B cell (primary cell): ENCODE measurements at places on chromosomes 11 and 22.

DNA sequence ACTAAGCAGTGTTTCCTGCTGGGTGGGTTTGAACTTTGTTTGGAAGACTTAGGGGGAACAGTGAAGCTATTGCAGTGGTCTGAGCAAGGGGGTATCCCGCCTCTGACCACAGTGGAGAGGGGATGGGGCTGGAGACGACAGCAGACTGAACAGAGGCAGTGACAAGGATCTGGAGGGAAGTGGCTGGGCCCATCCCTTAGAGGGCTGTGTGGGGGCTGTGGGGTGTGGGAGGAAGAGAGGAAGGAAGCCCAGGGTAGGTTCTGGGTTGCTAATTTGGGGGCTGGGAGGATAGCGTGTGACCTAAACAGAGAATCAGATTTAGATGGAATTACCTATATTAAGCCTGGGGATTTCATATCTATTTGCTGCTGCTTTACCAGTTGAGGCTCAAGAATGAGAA is 70.7 kb downstream of the BMAL1 start:
- no peak for DNase-seq

DNA sequence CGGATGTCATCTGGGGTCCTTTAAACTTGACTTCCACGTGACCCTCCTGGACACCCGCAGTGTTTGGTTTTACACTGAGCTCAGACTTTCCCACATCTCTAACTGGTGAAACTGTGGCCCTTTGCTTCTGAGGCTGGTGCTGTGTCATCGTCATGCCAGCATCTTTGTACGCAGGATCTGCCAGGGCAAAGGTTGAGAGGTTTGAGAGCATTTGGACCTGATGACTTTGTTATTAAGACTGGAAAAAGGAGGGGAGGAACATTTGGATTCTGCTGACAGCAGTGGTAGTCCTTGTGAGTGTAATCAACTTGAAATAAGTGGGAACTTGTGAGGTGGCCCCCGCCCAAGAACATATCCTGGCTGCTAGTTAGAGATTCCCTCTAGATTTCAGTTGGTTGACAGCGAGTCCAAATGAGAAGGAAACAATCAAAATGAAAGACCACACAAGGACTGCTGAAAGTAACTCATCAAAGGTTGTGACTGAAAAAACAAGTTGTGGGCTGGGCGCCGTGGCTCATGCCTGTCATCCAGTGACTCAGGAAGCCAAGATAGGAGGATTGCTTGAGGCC is 102.5 kb downstream of the KIAA1671 start:
- DNase-seq: no peak

GRCh38 chr11:9273376-9274336 is 8.5 kb upstream of the DENND5A start:
- no peak for DNase-seq

DNA sequence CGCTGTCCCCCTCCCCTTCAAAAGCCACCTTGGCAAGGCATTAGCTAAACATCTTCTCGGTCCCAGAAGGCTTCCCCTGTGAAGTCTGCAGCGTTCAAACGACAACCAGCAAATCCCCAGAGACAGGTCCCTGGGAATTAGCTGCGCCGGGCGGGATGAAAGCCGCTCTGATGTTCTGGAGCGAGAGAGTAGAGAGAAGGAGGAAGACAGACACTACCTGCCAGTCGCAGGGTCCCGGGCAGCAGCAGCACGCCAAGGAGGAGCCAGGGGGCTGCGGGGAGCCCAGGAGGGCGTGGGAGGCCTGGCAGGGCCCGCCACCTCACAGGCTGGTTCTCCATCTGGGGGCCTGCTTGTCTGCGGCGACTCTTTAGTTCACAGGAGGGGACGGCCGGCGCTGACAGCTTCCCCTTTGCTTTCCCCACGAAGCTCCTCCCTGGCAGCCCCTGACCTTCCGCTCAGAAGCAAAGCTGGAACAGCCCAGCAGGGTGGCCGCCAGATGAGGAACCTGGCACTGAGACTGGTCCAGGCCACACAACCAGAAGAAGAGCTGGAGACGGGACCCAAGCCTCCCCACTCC is at the start of gene NFAM1:
Gene NFAM1 (minus strand): TSS at position 384 of the 577 bp plus-strand sequence. CDS start 46 bp downstream, at position 338.
- DNase-seq: no peak

GRCh38 chr11:60077981-60078380 is 10.5 kb upstream of the MS4A2 start:
- DNase-seq: no peak

- no peak for DNase-seq
Observed at GRCh38 chr22:40022536-40023240, 27.9 kb downstream of the FAM83F start.

DNA sequence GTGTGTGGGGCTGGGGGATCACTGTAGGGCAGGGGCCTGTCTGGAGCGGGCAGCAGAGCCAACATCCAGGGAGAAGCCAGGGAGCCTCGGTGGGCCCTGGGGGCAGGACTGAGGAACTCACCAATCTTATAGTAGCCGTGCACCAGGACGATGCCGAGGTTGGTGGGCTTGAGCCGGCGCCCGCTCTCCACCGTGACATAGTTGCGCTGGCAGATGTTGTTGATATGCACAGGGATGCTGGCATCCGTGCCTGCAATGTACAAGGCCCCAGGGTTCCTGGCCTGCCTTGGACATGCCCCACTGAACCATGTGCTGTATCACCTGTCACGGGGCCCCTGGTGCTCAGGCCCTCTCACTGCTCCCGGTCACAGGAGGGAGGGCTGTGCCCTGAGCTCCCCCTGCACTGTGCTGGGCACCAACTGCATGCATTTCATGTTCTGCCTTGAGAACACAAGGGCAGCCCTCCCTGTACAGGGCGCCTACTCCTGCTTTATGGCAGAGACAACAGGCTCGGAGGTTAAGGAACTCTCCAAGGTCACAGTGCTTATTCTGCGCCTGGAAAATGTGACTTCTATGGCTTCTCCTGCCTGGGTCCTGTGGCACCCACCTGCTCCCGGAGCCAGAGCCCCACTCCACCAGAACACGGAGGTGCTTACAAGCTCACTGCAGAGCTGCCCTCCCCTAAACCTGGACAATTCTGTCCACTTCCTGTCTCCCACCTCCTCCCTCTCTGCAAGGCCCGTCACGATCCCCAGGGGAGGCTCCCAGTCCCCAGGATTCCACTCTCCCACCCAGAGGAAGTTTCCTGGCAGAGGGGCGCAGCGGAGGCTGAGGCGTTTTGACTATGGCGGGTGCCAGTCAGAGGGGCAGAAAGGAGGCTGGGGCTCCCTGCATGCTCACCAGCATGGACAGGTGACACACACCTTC is 7.8 kb upstream of the PPM1F start:
- no peak for DNase-seq

GRCh38 chr11:66002648-66003225 is 434 bp downstream of the BANF1 start:
- DNase-seq: no peak

DNA sequence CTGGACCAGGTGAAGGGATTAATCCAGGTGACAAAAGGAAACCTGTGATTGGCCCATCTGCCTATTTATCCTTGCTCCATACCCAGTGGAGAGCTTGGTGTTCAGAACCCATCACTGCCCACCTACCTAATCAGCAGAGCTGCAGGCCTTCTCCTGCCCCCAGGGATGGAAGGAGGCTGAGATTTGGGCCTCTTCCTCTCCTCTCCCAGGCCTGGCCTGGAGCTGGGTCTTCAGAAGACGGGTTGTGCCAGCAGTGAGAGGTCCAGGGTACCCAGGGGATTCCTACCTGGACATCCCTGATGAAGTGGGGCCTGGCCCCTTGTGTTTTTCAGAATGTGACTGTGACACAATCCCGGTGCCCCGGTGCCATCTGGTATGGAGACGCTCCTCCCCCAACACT is 80.3 kb upstream of the MYOD1 start:
- no peak for DNase-seq

GRCh38 chr22:46007848-46008261 is 30.9 kb upstream of the WNT7B start:
- DNase-seq: no peak

DNA sequence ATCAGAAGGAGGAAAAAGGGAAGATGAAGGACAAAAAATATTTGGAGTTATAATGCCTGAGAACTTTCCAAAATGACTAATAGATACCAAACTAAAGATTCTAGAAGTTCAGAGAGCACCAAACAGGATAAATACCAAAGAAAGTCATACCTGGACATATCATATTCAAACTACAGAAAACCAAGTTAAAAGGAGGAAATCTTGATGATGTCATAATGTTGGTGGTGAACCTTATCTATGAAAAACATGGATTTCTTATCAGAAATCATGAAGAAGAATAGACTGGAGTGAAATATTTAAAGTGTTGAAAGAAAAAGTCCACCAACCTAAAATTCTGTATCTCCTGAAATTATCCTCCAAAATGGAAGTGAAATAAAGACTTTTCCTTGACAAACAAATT is 389.2 kb downstream of the JRKL start:
- no peak for DNase-seq

GRCh38 chr22:42366806-42367581 is 65.2 kb downstream of the NFAM1 start:
- DNase-seq: no peak

- no peak for DNase-seq
Observed at GRCh38 chr11:67301951-67302516, 1.3 kb upstream of the SSH3 start.

DNA sequence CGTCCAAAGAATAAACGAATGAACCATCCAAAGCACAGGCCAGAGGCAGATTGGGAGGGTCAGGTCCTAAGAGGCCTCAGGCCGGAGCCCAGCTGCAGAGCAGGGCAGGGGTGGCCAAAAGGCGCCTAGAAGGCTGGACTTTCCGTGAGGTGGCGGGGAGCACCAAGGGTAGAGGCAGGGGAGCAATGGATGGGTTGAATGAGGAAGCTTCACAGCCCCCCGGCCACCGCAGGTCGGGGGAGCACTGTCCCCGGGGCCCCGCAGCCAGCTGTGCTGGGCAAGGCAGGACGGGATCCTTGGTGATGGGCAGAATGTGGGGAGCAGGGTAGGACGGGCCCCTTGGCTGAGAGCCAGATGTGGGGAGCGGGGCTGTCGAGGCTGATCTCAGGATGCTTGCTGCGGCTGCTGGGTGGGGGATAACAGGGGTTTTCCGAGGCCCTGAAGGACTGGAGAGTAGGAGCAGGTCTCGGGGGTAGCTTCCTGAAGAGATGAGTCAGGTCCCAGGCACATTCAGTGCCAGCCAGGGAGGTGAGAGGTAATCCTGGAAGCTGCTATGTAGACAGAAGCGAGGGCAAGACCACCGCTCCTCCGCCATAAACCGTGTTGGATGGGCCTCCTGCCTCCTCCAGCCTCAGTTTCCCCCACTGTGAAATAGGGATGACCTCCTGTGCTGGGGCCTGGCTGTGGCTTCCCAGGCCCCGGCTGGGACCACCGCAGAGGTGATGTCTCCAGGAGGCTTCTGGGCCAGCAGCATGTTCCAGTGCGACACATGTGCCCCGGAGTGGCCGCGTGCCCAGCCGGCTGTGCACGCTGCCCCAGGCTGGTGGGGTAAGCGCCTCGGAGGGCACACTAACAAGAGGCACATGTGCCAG is 34.6 kb upstream of the KCNQ1OT1 start:
- DNase-seq: no peak

GRCh38 chr11:72716290-72716689 is 35.9 kb downstream of the ARAP1 start:
- no peak for DNase-seq

DNA sequence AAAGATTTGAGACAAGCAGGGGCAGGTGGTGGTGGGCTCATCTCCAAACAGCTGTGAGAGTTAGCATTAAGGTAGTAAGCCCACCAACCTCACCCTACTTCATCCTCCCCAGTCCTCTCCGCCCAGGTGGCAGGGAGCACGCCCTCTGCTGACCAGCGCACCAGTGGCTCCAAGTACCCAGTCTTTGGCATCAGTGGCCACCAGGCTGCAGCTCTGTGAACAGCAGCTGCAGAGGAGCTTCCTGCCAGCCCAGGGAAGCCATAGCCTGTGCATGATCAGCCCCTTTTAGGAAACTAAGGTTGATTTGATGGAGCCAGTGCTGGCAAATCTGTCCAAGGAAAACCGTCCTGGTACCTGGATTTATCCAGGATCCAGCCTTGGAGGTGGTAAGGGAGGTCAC is 21.7 kb downstream of the CAVIN3 start:
- DNase-seq: no peak

GRCh38 chr11:73379189-73379880 is 3.1 kb downstream of the RELT start:
- no peak for DNase-seq

GRCh38 chr11:128379587-128380580 is 207.5 kb downstream of the ETS1 start:
- no peak for DNase-seq

- DNase-seq: no peak
Observed at GRCh38 chr11:122270535-122270934, 154.5 kb upstream of the BLID start.

GRCh38 chr22:44895296-44896055 is 114.3 kb downstream of the PHF21B start:
- DNase-seq: no peak

- DNase-seq: no peak
Observed at GRCh38 chr11:29306527-29306926, 710.3 kb downstream of the KCNA4 start.

GRCh38 chr11:9855579-9856287 is 191.9 kb downstream of the SWAP70 start:
- DNase-seq: peak; percentile 67

GRCh38 chr11:2929531-2929949 is 320 bp upstream of the PHLDA2 start:
- DNase-seq: peak; percentile 34
